Stimulated activated CD4-positive, alpha-beta T cell treated with anti-CD3 and anti-CD28 coated beads, TNF-alpha, amount 100 ng/mL, for 48 hours (primary cell): ENCODE measurements at places on chromosomes 2 and 18.

DNA sequence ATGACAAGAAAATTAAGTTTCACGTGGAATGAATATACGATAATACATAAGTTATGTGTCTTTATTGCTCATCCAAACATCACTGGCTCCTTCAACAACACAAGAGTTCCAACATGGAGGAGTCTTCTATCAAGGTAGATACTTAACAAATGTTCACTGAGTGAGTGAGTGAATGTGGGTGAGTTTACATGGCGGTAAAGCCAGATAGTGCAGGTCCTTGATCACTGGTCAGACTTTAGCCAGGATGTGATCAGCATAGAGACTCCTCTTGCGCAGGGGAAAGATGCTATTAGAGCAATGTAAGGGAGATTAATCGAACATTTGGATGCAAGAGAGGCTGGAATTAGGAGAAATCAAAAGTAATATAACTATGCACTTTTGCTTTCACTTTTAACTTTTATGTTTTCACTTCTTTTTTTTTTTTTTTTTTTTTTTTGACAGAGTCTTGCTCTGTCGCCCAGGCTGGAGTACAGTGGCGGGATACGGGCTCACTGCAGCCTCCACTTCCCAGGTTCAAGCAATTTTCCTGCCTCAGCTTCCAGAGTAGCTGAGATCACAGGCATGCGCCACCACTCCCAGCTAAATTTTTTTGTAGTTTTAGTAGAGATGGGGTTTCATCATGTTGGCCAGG, 249.0 kb upstream of the ID2 start:
- DNase-seq: no peak

DNA sequence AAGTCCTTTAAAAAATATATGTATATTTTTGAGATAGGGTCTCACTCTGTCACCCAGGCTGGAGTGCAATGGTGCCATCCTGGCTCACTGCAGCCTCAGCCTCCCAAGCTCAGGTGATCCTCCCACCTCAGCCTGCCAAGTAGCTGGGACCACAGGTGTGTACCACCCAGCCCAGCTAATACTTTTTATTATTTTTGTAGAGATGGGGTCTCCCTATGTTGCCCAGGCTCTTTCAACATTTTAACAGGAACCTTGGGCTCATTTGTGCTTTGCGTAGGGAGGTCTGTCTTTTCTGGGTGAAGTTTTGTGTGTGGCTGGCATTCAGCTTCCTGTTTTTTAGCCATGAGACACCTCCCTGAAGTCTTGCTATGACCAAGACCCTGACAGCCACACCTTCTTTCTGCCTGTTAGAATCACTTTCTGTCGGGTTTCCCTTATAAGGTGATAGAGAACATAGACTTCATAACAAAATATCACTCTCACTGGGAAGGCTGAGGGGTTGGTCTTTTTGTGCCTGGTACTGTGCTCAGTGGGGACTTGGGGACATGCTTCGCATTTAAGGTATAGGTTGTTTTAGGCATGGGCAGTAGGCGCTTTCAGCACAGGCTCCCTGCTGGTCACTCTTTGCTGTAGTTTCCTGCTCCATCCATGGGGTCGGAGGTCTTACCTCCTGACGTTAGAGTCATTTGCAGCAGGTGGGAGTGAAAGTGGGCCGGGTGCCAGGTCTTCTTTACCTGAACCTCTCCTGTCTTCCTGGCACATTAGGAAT, 3.4 kb downstream of the RAB31 start:
- DNase-seq: no peak

- DNase-seq: no peak
Measured at GRCh38 chr18:49628119-49628518, 66.3 kb downstream of the LIPG start.

- no peak for DNase-seq
Measured at GRCh38 chr18:23573626-23574431, 12.5 kb downstream of the NPC1 start.

DNA sequence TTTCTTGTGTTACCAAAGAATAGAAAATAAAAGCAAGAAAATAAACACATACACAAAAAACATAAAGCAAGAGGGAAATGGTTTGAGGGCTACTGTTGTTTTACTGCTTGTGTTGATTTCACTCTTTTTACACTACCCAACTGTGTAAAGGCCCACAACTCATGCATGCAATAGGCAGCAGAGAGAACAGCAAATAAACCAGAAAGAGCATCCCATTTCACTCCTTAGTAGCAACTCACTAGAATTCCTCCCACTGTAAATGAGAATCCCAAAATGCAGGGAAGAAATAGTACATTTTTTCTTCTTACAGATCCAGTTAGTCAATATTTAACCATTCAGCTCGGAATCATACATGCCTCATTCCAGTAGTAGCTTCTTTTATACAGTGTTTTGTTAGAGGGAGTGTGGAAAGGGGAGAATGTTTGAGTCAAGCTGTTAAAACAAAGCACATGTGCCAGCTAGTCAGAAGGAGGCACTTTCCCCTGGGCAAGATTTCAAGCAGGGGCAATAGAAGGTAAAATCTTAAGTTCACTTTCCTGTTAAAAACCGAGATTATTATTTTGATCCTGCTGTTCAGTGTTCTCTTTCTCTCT, 147.2 kb upstream of the FAM98A start:
- DNase-seq: no peak

- no peak for DNase-seq
Measured at GRCh38 chr2:222835143-222835822, 25.6 kb upstream of the ACSL3 start.
